ENCODE measurements at places on chromosomes 2 and 18. TPM values are rescaled to one million over a fixed set of nuclear protein-coding genes. Genes with fewer than 3 reads are reported as not detected.

GPR55 gene
- total RNA-seq: not detected

SYT4 gene
- not detected for total RNA-seq

PRSS56 gene
- total RNA-seq: not detected

KIF5C gene
- under 0.01 TPM for total RNA-seq

DNA sequence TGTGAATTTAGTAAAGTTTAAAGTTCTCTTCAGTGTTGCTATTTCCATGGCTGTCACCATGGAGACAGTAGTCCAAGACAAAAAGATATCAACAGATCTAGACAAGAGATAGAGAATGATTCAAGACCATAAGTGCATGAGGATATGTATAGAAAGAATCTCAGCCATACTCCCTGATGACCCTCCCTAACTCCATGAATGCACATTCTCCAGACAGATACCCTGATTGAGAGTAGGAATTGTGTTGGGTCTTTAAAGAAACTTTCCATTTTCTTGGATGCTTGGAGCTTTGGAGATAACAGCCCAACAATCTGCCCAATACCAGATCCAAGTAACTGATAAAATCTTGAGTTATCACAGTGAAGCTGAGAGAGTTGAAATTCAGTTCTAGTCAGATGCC lies 1601.2 kb upstream of the CELF4 start:
- DNase-seq: no peak

Measured in lung microvascular endothelial cell (primary cell).